Kidney capillary endothelial cell (primary cell): ENCODE measurements at places on chromosomes 1 and 21.

DNA sequence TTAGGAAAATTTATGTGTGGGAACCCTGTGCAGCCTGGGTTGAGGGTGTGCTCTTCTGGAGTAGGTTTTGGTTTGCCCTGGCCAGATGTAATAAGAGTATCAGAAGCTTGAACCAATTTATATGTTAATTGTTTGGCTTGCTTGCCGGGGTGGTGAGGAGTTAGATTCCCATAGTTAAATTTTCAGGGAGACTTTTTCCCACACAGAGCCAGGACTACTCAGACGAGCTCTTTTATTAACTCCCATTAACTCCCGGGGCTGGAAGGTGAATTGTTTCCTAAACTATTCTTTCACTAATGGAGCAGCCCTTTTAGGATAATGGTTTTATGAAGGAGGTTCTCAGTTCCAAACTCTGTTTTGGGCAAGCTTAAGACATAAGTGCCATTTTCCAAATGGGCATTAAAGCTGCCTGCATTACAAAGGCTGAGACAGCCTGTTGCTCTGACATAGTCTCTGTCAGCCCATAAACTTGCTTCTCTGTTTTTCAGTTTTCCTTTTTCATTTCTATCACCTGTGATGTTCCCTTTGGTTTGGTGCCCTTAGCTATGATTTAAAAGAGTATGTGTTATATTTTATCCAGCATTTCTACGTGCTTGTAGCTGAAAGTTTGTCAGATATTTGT lies 18.0 kb upstream of the RAB3GAP2 start:
- no peak for DNase-seq

GRCh38 chr1:91282695-91283420 lies 121.8 kb downstream of the HFM1 start:
- peak; percentile 52 for DNase-seq

DNA sequence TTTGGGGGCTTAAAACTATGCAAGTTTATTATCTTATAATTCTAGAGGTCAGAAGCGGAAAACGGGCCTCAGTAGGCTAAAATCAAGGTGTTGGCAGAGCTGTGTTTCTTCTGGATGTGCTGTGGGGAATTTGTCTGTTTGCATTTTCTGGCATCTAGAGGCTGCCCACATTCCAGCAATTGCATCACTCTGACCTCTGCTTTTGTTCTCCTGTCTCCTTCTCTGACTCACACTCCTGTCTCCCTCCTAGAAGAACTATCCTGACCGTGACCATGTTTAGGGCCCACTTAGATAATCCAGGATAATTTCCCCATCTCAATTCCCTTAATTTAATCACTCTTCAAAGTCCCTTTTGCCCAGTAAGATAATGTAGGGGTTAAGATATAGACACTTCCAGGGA lies 127.4 kb upstream of the DEPDC1 start:
- DNase-seq: peak; percentile 7

GRCh38 chr1:83942914-83943313 lies 56.0 kb downstream of the TTLL7 start:
- no peak for DNase-seq

GRCh38 chr1:46133181-46133658 lies 791 bp upstream of the PIK3R3 start:
- no peak for DNase-seq

DNA sequence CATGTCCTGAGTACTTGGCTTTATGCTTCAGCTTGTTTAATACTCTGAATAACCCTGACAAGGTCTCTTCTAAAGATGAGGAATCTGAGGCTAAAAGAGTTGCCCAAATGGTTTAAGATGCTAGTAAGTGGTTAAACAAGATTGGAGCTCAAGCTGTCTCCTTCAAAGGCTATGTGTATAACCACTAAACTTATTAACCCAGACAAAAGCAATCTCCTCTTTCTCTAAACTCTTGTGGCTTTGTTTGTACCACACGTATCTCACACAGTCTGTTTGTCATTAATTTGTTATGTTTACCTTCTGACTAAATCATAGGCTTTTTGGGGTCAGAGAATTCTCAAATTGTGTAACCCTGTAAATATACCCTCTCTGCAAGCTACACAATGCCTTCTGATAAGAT lies 89.9 kb downstream of the HMCN1 start:
- no peak for DNase-seq

GRCh38 chr1:35180776-35181374 lies 12.1 kb downstream of the SFPQ start:
- DNase-seq: no peak

DNA sequence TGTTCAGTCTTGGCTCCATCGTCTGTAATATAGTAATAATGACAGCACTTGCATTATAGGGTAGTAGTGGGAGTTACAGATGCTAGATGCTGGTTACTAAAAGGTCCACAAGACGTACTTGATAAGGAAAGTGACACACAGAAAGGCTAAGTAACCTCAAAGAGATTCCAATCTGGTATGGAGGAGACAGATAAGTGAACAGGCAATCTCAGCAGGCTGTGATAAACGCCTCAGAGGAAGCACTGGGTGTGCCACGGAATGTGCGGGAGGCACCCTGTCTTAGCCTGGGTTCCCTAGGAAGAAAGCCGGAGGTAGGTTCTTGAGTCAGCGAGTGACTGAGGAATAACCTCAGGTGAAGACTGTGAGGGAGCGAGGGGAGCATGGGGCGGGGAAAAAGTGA lies 4.6 kb upstream of the CTPS1 start:
- DNase-seq: no peak
